ENCODE measurements at places on chromosomes 2 and 18.

- peak; percentile 6 for DNase-seq
Measured at GRCh38 chr18:43192408-43192807, 76.9 kb upstream of the RIT2 start.

DNA sequence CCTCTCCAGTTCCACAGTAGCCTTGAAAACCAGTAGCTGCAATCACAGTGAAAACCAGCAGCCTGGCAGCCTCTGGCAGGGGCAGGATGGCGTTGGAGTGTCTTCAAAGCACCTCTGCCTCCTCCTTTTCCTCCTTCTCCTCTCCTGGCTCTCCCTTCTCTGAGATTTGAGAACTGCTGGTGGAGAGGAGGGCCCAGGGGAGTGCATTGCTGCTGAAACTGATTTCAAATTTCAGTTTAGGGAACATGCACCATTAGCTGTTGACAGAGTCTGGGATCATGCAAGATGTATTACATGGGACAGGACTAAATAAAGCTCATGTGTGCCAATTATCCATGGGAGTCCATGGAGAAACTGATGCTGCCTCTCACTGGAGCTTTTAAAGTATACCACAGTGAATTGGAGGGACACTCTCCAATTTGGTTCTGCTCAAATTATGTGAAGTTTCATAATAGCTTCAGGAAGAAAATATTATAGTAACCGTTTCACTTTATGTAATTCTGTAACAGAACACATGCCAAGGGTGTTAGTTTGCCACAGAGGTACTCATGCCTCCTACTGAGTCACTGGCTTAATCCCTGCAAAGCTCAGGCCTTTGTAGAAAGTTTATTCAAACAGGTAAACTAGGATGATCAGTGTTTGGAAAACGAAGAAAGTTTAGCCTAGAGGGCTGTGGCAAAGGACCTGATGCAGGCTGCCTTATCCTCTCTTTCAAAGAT, 146.1 kb downstream of the PRPF40A start:
- DNase-seq: no peak

GRCh38 chr2:104901037-104901881, 47.3 kb downstream of the POU3F3 start:
- DNase-seq: no peak

- no peak for DNase-seq
Measured at GRCh38 chr18:76752400-76752799, 70.0 kb upstream of the ZNF236 start.

DNA sequence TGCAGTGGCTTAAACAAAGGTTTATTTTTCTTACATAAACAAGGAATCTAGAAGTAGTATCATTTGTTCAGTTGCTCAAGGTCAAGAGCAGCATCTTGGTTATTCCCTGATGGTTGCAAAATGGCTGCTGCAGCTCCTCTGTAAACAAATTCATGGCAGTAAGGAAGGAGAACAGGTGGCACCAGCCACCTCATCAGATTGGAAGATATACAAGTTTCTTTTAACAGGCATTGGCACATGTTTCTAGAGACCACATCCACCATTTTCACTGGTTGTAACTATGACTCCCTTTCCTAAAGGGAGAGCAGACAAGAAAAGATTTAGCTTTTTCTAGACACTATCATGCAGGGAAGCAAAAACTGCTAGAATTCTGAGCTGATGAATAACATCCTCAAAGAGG, 46.3 kb downstream of the PKDCC start:
- DNase-seq: no peak

DNA sequence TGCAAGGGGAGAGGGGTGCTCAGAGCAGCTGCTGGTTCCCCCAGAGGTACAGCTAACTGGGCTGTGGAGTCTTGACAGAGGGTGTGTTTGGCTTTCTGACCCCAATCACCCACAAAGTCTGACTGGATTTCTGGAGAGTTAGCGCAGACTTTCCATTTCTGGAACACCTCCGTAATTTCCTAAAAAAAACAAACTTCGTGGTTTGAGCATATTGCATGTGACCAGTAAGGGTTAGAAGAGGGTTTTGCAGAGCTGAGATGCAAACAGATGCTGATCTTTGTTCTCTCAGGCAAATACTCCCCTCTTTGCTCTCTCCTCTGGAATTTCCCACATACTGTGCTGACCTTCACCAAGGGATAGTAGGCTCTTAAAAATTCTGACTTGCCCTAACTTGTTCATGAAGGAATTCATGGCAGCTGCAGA, 44.5 kb upstream of the TMEM247 start:
- DNase-seq: no peak

GRCh38 chr2:84425310-84425709, 33.8 kb downstream of the SUCLG1 start:
- no peak for DNase-seq

GRCh38 chr2:202574541-202574940, 60.2 kb upstream of the FAM117B start:
- DNase-seq: no peak

DNA sequence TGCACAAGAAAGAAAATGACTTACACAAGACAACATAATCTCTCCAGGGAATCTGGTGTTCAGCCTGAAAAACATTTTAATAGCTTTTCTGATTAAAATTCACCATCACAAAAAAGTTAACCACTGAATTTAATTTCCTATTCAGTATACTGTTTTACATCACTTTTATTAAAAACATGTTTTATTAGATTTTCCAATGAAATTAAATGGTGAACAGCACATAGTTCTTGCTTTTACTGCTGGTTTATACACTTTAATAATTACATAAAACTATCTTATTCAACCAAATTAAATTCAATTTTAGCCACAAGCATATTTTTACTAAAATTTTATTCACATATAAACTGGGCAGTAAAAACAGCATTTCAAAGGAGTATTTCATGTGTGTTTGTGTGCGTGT, 138.3 kb downstream of the NOL4 start:
- no peak for DNase-seq

DNA sequence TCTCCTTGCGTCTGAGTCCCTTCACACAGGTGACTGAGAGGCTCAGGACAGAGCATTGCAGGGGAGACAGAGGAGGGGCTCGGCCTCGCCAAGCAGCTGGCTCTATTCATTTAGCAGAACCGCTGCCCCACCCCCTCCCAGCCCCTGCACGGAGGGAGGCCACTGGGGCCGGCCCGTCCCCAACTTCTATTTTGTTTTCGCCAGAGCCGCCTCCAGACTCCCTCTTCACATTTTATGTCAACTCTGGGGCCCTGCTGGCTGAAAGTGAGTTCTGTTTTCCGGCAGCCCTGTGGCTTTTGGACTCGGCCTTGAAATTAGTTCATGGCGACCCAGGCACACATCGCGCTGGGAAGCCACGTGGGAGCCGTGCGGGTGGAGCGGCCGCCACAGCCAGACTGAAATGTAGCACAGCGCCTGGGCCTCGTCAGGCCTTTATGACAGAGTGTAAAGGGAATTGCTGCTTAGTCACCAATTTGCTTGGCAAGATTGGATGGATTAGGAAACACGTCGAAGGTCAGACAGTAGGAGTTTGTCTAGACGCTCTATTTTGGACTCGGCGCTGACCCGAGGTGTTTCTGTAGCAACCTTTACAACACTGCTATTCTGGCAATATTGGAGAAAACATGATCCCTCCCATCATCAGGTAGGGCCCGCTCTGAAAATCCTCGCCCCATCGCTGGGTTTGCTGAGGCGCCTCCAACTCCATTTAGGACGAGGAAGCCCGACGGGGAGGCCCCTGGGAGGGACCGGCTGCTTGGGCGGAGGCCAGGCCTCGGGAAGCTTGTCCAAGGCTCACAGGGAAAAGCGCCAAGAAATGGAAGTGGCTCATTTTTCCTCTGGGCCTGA, 90.7 kb upstream of the CTDP1 start:
- DNase-seq: no peak

Measured in GM20000 (cell line).